Kidney (tissue), 22 donors: ENCODE measurements at places on chromosomes 7 and 10. TPM values are rescaled to one million over a fixed set of nuclear protein-coding genes. Genes with fewer than 3 reads are reported as not detected.

CFAP46 gene
- 3.8 TPM for polyA plus RNA-seq

NKX2-3 gene
- polyA plus RNA-seq: not detected

MEIG1 gene
- polyA plus RNA-seq: 1.4 TPM

ZRANB1 gene
- 8.9 TPM for polyA plus RNA-seq

PTN gene
- polyA plus RNA-seq: 17.2 TPM

JAZF1 gene
- 5.7 TPM for polyA plus RNA-seq

UNC5B gene
- polyA plus RNA-seq: 5.5 TPM

CDK5 gene
- 21.5 TPM for polyA plus RNA-seq

AZGP1 gene
- 198 TPM for polyA plus RNA-seq

PON2 gene
- 61.8 TPM for polyA plus RNA-seq

LIPM gene
- not detected for polyA plus RNA-seq

CYP2C18 gene
- polyA plus RNA-seq: 0.22 TPM

CLDN12 gene
- polyA plus RNA-seq: 23.9 TPM

HOXA9 gene
- 36.7 TPM for polyA plus RNA-seq

PLA2G12B gene
- polyA plus RNA-seq: 10.3 TPM

CDHR1 gene
- 0.47 TPM for polyA plus RNA-seq

ASCC1 gene
- polyA plus RNA-seq: 24.0 TPM

GTF2IRD2 gene
- 12.8 TPM for polyA plus RNA-seq

ANKRD7 gene
- polyA plus RNA-seq: 1.3 TPM

CCZ1B gene
- polyA plus RNA-seq: 32.5 TPM

MAT1A gene
- 2.9 TPM for polyA plus RNA-seq

AQP1 gene
- 617 TPM for polyA plus RNA-seq

MNX1 gene
- not detected for polyA plus RNA-seq

SLC16A9 gene
- 91.1 TPM for polyA plus RNA-seq

CALML5 gene
- not detected for polyA plus RNA-seq

DNAH11 gene
- 0.58 TPM for polyA plus RNA-seq

COL1A2 gene
- 51.4 TPM for polyA plus RNA-seq

SLC18A3 gene
- polyA plus RNA-seq: not detected

OR2A12 gene
- polyA plus RNA-seq: not detected

GPR85 gene
- polyA plus RNA-seq: 0.65 TPM

CUX1 gene
- 71.4 TPM for polyA plus RNA-seq

LIPN gene
- polyA plus RNA-seq: not detected

ASIC3 gene
- 3.1 TPM for polyA plus RNA-seq

GOLGA7B gene
- not detected for polyA plus RNA-seq

TUBB8 gene
- polyA plus RNA-seq: not detected

SLC25A13 gene
- polyA plus RNA-seq: 23.9 TPM

HOGA1 gene
- 100 TPM for polyA plus RNA-seq

ANKMY2 gene
- polyA plus RNA-seq: 19.3 TPM

ADAM12 gene
- polyA plus RNA-seq: 0.26 TPM

MYL10 gene
- polyA plus RNA-seq: not detected
